ENCODE measurements at places on chromosomes 11 and 22. TPM values are rescaled to one million over a fixed set of nuclear protein-coding genes. Genes with fewer than 3 reads are reported as not detected.

DNA sequence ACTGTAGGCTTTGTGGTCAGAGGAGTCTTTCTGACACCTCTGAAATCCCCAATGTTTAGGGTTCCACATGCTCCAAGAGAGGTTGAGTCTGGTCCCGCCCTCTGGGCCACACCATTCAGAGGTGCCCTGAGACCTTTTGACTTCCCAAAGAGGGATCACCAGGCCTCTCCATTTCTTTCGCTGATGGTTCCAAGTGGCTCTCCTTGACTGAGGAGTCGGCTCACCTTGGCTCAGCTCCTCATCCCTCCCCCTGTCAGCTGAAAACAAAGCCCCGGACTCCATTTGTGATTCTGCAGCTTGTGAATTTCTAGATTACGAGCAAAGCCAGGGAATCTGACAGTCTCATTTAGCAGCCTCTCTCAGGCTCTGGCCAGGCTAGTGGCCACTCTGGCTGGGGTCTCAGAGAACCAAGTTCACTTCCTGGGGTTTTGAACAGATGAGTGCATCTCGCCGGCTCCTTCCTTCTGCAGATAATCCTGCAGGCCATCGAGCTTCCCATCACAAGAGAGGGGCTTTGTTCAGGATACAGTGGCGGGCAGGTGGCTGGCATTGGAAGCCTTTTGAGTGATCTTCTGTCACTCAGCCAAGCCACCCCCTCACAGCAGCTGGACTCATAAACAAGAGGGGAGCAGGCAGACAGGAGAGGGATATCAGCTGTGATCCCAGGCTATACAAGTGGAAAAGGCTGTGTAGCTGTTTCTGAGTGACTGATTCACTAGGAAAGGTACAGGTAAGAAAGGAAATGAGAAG is 102.9 kb downstream of the TRIM29 start:
- DNase-seq: no peak

GRCh38 chr11:95584589-95584988 is 205.0 kb downstream of the FAM76B start:
- DNase-seq: no peak

GRCh38 chr22:47692811-47693210 is 930.4 kb downstream of the TBC1D22A start:
- no peak for DNase-seq

DNA sequence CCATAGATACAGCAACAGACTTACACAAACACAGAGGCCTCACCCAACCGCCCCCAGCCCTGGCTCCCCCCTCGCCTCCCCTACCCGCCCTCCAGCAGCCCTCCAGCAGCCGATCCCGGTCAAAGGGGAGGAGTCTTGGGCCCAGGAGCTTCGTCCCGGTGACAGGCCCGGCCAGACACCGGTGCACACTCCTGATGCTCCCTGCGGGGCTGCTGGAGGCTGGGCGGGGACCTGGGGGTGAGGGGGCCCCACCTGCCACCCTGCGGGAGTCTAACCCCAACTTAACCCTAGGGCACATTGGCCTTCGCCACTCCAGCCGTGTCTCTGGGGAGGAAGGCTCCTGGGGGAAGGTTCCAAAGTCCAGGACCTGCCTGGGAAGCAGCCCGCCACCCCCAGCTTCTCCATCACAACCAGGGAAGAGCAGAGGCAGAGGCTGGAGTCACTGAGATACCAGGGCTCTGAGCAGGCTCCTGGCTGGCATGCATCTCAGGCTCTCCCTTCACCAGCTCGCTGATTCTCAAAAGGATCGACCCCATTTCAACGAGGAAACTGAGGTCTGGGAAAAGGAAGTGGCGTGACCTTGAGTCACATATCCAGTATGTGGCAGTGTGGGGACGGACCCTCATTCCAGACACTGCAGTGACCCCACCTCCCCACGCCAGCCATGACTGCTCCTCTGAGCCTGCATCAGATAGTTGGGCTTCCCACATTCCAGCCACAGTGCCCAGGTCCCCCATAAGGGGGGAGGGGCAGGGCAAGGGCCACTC is 14.4 kb downstream of the BCL9L start:
- peak; percentile 35 for DNase-seq

GRCh38 chr22:33209930-33210784 is 152.0 kb upstream of the SYN3 start:
- peak; percentile 58 for DNase-seq

- DNase-seq: no peak
Measured at GRCh38 chr11:923691-924405, 1.8 kb upstream of the AP2A2 start.

- no peak for DNase-seq
Measured at GRCh38 chr11:63673579-63673978, 2.4 kb upstream of the ATL3 start.

DNA sequence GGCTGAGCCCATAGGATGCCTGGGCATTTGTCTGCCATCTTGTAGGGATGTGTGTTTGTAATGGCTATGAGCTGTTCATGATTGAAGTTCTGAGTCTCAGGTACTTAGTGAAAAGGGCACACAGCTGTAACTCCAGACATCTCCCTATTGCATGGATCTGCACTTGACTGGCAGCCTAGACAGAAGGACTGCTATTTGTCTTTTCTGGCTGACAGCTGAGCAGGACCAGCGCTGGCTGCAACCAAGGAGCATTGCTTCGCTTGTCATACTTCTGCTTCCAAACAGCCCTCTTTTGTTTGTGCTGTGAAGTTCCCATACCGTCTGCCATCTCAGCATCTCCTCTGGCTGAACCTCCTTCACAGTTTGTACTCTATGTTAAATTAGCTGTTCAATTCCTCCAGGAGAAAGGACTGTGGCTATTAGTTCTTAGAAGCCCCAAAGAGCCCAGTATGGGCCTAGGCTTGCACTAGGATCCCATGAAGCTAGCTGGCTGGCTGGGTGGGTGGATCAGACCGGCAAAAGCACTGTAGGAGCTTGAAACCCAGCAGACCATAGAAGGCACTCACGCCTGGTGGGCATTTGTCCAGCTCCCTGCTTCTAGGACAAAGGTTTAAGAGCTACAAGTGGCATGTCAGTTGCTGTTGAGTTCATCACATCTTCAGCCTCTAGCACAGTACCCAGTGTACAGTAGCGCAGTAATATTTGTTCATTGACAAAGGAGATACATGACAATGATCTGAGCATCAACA is 20.4 kb downstream of the HIRA start:
- no peak for DNase-seq

DNA sequence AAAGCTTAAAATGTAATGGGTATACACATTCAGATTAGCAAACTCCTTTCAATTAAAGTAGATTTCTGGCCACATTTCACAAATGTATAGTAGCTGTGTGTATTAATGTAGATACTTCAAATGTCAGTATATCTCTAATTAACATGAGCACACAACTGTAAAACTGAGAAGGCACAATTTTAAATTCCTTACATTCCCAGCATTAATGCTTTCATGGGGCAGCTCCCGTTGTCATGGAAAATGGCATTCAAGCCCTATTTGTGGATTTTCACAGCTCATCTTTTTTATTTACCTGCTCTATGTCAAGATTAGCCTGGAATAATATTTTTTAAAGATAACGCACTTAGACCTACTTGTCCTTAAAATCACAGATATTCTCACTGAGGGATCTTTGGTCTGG is 113.6 kb upstream of the SOX6 start:
- DNase-seq: no peak

DNA sequence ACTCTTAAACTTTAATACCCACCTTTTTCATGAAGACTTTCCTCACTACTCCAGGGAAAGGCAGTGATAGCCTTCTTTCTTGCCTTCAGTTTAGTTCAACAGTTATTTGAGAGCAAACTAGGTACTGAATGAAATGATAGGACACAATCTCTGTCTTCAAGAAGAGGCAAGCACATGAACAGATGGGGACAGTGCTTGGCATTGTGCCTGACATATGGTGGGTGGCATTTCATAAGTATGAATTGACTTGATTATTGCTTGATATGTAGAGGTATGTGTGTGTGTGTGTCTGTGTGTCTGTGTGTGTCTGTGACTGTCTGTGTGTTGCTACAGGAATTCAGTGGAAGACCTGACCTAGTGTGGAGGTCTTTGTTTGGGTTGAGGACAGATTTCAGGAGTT is 504.1 kb downstream of the NELL1 start:
- no peak for DNase-seq

GRCh38 chr11:99589771-99590170 is 569.0 kb downstream of the CNTN5 start:
- no peak for DNase-seq

GRCh38 chr22:31879585-31879984 is 64.8 kb upstream of the YWHAH start:
- DNase-seq: no peak

DNA sequence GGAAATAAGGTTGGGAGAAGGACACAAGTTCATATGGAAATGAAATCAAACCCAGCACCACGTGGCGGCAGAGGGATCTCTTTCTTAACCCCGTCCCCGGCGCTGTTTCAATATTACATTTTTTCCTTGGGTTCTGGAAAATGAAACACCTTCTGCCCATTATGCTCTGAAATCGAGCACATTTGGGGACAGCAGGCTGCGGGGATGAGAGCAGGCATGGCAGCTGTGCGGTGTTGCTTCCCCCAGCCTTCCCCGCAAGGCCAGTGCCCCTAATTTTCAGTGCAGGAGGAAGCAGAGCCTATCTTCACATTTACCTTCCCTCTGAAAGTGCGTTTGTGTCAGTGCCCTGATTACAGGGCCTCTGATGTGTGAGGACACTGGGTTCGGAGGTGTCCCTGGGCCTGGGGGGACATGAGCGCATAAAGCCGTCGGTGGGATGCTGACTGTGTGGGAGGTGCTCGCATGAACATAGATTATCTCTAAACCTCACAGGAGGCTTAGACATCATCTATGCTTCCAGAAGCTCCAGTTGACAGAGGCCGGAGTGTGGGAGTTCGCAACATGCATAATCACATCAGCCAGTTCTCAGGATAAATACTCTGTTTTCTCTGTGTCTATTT is 921.3 kb downstream of the BRD1 start:
- DNase-seq: no peak

- no peak for DNase-seq
Measured at GRCh38 chr11:111479666-111480065, 32.5 kb downstream of the BTG4 start.

DNA sequence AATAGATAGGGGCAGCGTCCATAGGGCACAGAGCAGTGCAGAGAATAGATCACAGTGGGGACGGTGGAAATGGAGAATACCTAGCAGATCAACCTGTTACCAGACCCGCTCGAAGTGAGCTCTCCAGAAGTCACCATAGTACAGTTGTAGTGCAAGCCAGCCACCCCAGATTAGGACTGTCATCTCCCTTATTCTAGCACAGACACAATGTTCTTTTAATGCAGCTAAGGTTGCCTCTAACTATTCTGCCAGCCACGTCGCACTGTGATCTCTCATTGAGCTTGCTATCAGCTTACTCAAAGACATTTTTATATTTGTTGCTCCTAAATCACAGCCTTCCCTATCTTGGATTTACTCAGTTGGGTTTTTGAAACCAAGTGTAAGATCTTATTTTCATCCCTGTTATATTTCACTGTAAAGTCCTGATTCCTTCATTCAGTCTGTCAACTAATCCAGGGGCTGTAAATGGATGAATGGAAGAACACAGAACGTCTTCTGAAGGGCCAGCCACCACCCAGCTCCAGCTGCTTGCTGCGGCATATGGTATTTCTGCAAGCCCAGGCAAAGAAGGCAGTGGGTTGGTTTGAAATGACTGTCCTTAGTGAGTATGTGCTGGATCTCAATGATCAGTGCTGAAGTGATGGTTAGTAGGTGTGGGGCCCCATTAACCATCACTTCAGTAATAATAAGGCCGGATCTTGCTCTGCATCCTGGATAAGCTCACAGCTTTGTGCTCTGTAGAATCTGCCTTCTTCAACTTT is 3.4 kb downstream of the PARVA start:
- peak; percentile 56 for DNase-seq

DNA sequence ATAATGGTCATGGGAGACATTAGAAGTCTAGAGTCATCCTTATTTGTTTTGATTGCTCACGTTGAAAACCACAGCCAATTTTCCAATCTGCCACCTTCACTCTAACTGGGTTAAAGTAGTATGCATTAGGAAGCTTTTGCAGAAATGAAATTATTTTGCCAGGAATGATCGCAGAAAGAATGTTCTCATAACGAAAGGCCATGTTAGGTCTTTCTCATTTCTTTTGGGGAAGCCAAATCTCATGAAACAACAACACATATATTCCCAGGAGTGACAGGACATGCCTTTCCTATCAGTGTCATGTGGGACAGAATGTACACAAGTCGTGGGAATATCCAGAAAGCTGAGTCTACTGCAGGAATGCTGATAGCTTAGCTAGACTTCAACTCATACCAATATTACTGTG is 386.3 kb downstream of the AASDHPPT start:
- DNase-seq: no peak

- DNase-seq: no peak
Measured at GRCh38 chr22:25098445-25099081, 101.1 kb upstream of the CRYBB3 start.

- DNase-seq: peak; percentile 82
Measured at GRCh38 chr22:29816128-29816527, 21.9 kb downstream of the ASCC2 start.

- DNase-seq: no peak
Measured at GRCh38 chr11:109972181-109972715, 120.9 kb upstream of the ZC3H12C start.

DNA sequence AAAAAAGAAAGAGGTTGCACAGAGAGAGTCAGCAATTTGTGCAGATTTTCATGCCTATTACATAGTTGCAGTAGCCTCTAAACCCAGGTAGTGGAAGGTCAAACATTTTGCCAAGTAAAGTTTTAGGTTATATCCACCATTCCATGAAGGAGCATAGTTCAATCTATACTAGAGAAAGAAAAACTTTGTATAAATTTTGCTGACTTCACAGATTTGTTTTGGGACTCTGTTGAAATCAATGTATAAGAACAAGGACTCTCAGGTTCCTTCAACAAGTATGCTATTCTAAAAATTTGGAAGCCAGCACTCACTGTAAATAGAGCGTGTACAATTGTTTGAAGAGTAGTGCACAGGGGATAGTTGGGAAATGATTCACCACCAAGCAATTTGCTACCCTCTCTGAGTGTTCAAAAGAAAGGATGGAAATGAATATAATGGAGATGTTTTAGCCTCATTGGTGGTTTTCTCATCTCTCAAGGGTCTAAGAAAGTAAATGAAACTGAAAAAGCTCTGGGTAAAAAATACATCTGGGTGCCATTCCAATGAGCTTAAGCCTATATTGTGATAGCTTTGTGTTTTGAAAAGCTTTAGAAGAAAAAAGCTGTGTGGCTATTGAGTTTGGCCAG is 508.4 kb upstream of the LUZP2 start:
- DNase-seq: no peak

The NLRP6 gene
- 0.14 TPM for total RNA-seq

The C22orf23 gene
- total RNA-seq: 0.68 TPM

The FAM227A gene
- 0.27 TPM for total RNA-seq

The OR8G5 gene
- total RNA-seq: not detected

The CEND1 gene
- total RNA-seq: not detected

The NNMT gene
- 44.0 TPM for total RNA-seq

The USP2 gene
- 140 TPM for total RNA-seq

The CHRM4 gene
- total RNA-seq: not detected

The C11orf91 gene
- total RNA-seq: not detected

The CCDC87 gene
- 0.27 TPM for total RNA-seq

The KRTAP5-7 gene
- total RNA-seq: not detected

The APIP gene
- total RNA-seq: 24.6 TPM
